ENCODE measurements at places on chromosomes 13 and 19.

DNA sequence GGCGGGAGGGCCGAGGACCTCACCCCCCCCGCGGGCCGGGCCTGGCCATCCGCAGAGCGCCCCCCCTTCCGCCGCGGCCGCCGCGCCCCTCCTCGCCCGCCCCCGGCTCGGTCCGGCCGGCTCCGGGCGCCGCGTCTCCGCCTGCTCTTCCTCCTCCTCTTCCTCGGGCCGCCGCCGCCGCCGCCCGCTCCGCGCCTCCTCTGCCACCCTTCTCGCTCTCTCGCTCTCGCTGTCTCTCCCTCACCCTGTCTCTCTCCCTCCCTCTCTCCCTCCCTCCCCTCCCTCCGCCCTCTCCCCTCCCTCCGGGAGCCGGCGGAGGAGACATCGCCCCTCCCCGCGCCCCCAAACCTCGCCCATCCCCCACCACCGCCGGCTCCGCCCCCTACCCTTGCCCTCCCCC lies at the start of gene SHANK1:
SHANK1 (minus strand) TSS at position 237 of the 400 bp plus-strand sequence. CDS start 2,883 bp downstream, outside the sequence.
- no peak for DNase-seq

GRCh38 chr13:75947448-75947847 lies 311.3 kb downstream of the LMO7 start:
- no peak for DNase-seq

- no peak for DNase-seq
These were observed 365.5 kb downstream of the UQCRFS1 start for GRCh38 chr19:28847468-28847867.

- DNase-seq: peak; percentile 38
These were observed 17.9 kb upstream of the ZDHHC20 start for GRCh38 chr13:21476893-21477472.

DNA sequence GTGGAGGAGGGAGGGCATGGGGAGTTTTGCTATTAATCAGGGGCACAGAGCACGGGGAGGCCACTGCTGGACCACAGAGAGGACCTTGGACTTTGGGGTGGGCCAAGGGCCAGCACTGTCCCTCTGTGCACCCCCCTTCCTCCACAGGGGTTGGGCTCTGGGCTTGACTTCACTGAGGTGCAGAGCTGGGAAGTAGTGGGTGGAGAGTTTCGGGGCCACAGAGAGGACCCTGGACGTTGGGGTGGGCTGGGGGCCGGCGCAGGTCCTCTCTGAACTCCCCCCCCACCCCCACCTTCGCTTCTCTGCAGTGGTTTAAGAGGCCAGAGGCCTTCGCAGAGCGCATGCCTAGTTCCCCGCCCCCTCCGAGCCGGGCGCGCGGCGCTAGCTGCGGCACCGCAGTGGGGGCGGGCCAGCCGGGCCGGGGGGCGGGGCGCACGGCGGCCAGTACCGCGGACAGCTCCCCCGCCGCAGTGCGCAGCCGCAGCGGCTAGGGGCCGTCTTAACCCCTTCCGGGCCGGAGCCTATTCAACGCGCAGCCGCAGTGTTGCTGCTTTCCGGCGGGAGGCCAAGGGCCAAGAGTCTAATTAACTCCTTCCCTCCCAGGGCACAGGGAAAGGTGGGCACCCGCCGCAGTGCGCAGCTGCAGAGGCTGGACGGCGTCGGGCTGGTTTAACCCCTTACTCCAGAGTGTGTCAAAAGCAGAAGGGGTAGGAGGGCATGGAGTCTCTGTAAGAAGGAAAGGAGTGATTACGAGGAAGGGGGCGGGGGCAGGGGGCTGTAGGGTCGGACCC lies 3.7 kb downstream of the KCNC3 start:
- peak; percentile 62 for DNase-seq

- DNase-seq: no peak
These were observed 420.8 kb upstream of the GPC6 start for GRCh38 chr13:92805766-92806165.

- DNase-seq: no peak
These were observed 43.1 kb upstream of the AMER2 start for GRCh38 chr13:25215253-25215575.

GRCh38 chr19:30361721-30362120 lies 10.5 kb upstream of the ZNF536 start:
- DNase-seq: no peak

GRCh38 chr13:88142653-88143052 lies 471.5 kb downstream of the SLITRK5 start:
- no peak for DNase-seq

DNA sequence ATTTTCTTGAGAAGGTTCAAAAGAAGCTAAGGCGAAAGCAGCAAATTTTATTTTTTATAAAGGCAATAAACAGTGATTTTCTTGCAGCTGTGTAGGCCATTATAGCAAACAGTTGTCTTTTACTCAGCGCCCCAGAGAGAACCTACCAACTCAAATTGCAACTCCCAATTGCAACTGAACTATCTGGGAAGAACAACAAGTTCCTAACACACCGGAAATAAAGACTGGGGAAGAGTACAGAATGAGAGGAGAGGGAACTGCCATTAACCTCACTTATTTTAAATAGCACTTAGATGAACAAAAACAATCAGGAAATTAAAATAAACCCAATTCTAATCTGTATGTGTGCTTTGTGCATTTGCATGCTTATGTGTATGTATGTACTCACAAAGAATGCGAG lies 171.1 kb downstream of the KCTD12 start:
- DNase-seq: no peak

- DNase-seq: no peak
These were observed 564 bp downstream of the HS6ST3 start for GRCh38 chr13:96090240-96091101.

DNA sequence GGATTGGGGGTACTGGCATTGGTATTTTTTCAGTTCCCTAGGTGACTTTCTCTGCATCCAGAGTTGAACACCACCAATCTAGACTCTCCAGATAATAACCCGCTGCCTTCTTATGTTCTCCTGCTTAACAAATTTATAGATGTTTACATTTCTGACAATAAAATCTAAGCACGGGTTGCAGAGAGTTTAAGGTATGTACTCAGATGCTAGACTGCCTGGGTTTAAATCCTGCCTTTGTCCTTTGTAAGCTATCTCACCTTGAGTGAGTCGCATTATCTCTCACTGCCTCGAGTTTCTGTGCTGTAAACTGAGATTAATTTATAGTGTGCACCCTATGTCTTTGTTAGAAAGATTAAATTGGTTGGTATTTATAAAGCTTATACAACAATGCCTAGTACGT lies 131.4 kb upstream of the ARGLU1 start:
- no peak for DNase-seq

- peak; percentile 68 for DNase-seq
These were observed 669 bp downstream of the GADD45B start for GRCh38 chr19:2476451-2477140.

GRCh38 chr13:39056018-39056417 lies 17.8 kb downstream of the NHLRC3 start:
- no peak for DNase-seq

DNA sequence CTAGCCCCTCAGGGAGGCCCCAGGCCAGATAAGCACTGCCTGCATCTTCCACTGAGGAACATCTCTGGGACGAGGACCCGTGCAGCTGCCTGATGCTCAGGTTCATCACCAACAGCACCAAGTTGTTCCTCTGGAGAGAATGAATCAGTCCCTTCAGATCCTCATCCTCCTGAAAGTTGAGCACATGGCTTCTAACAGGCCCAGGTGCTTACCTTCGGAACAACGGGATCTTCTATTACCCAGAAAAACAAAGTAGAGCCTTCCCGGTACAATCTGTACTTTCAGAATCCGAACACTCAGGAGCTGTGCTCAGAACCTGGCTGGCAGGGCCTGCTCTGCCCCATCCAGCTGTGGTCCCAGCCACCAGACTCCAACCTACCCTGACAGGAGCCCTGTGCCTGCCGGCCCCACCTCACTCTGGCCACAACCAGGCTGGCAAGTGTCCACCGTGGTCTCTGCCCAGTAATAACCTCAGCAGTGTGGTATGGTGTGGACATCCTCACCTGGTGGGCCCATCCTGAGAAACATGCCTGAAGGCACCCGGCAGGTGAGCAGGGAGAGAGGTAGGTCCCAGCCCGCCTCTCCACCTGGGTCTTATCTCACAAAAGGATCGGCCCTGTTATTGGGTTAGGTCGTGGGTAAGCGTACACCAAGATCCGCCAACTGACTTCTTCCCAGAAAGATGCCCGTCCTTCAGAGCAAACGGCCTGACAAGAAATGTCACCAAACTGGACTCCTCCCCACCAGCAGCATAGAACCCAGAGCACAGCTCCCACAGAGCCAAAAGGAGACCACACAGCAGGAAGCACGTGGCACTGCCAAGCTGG lies 34.1 kb downstream of the ELL start:
- no peak for DNase-seq

- DNase-seq: peak; percentile 86
These were observed 966 bp downstream of the JUNB start for GRCh38 chr19:12792051-12792852.

DNA sequence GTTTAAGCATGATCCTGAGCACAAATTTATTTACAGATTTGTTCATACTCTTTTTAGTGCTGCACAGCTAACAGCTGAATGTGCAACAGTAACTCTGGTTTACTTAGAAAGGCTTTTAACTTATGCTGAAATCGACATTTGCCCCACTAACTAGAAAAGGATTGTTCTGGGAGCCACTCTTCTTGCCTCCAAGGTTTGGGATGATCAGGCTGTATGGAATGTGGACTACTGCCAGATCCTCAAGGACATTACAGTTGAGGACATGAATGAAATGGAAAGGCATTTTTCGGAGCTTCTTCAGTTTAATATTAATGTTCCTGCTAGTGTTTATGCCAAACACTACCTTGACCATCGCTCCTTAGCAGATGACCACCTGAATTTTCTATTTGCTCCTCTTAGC lies 16.0 kb downstream of the ZNF100 start:
- no peak for DNase-seq

- no peak for DNase-seq
These were observed 42.7 kb upstream of the VSTM2B start for GRCh38 chr19:29482855-29483640.

DNA sequence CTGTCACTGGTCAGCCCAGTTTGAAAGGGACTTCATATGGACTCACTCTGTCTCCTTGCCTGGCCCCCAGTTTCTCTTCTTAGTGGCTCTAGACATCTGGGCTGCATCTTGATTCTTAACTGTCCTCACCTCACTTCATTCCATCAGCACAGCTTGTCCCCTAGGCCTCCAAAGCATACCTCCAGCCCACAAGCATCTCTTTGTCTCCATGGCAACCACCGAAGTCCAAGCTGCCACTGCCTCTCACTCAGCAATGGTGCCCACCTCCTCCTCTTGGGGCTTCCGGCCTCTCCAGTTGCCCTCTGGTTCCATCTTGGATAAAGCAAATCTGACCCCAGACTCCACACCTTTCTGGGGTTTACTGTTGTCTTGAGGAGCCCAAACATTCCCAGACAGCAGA lies 9.9 kb upstream of the KLHL26 start:
- DNase-seq: no peak

DNA sequence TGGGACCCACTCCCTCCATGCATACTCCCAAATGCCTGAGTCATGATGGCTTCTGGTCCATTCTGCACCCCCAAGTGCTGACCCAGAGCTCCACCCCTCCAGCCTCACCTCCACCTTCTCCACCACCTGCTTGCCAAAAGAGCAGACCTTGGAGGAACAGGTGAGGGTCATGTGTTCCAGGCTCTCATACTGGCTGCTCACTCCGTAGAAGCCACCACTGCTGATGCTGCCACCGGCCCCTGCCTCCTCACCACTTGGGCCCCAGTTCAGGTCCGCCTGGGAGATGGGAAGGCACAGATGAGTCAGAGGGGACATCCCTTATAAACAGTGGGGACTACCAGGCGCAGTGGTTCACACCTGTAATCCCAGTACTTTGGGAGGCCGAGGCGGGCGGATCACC lies 7.9 kb downstream of the CD37 start:
- DNase-seq: no peak

DNA sequence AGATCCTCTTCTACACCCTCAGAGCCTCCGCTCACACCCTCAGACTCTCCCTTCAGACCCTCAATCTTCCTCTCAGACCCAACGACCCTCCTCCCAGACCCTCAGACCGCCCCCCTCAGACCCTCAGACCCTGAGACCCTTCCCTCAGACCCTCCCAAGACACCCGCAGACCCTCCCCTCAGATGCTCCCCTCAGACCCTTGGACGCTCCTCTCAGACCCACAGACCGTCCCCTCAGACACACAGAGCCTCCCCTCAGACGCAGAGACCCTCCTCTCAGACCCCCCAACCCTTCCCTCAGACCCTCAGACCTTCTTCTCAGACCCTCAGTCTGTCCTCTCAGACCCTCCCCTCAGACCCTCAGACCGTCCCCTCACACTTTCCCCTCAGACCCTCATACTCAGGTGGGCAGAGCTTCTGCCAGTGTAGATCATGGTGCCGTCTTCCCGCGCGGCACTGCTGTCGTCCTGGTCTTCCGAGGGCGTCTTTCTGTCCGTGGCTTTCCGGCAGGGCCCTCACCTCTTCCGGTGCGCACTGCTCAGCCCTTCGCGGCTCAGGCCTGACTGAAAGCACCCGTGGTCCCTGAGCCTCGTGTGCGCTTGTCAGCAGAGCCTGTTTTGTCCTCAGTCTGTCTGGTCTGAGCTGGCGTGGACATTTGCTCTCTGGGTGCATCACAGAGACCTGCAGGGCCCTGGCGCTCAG lies 18.9 kb upstream of the TFDP1 start:
- no peak for DNase-seq

DNA sequence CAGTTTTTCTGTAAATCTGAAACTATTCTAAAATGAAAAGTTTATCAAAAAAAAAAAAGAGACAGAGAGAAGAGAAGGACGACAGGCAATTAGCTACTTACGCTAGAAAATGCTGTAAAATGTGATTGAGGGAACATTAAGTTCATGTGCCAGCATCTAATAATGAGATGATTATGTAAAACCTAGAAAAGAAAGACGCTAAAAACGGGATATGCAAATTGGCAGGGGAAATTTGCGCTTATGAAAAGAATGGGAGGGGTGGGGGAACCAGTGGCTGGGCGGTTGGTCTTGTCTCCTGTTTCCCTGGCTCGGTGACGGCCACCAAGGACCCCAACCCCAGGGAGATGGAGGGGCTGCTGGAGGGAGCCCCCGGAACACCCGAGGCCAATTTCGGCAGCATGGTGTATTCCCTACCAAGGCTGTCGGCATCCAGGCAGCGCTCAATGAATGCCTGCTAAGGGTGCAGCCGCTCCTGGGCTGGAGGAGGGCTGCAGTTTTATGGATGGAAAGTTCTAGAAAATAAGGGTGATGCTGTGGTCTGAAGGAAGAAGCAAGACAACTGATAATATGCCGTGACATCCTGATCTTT lies 34.2 kb downstream of the GNG7 start:
- no peak for DNase-seq

DNA sequence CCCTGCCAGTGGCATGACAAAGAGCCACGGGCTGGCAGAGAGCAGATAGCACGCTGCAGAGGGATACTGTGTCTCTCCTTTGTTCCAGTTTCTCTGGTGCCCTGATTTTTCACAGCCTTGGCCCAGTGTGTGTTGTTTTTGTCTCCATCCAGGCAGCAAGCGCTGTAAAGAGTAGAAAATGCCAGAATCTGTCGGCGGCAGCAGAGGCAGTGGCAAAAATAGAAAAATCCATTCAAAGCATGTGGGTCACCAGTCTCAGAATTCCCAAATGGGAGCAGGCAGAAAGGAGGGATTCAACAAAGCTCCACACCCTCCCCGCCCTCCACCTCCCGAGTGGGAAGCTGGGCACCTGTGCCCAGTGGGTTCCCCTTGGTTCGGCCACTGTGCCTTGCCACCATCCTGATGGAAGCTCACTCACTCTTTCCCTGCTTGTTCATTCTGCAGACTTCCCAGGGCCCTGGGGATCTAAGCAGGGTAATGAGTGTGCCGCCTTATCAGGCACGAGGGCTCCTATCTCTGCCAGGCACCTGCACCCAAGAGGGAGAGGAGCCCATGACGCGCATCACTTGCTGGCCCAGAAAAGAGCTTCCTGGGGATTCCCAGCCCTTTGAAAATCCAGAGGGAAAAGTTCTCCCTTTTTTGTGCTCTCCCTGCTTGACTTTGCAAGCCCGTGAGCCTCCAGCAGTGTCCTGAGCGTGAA lies 416.9 kb downstream of the IRS2 start:
- DNase-seq: no peak
